Activated CD4-positive, alpha-beta T cell treated with anti-CD3 and anti-CD28 coated beads for 4 hours (primary cell): ENCODE measurements at places on chromosomes 1 and 21.

- DNase-seq: no peak
These were observed 7.5 kb downstream of the XKR8 start for GRCh38 chr1:27967106-27967883.

GRCh38 chr1:192266645-192267044 is 50.1 kb upstream of the RGS21 start:
- no peak for DNase-seq

- no peak for DNase-seq
These were observed 46.7 kb downstream of the LPGAT1 start for GRCh38 chr1:211783897-211784296.

DNA sequence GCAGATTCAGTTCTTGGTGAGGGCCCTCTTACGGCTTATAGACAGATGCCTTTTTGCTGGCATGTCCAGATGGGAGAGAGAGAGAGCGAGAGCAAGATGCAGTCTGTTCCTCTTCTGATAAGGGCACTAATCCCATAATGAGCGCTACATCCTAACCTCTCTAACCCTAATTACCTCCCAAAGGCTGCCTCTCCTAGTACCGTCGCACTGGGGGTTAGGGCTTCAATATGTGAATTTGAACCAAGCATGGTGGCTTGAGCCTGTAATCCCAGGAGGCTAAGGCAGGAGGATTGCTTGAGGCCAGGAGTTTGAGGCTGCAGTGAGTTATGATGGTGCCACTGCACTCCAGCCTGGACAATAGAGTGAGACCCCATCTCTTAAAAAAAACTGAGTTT is 10.5 kb upstream of the SDE2 start:
- no peak for DNase-seq

DNA sequence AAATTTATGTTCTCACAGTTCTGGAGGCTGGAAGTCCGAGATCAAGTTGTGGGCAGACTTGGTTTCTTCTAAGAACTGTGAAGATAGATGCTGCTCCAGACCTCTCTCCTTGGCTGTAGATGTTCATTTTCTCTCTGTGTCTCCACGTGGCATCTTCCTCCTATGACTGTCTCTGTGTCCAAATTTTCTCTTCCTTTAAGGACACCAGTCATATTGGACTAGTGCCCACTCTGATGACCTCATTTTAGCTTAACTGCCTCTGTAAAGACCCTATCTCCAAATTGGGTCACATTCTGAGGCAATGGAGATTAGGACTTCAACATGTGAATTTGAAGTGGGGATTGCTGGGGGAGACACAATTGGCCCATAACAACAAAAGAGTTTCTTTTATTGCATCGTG is 125.3 kb upstream of the ETS2 start:
- DNase-seq: no peak

DNA sequence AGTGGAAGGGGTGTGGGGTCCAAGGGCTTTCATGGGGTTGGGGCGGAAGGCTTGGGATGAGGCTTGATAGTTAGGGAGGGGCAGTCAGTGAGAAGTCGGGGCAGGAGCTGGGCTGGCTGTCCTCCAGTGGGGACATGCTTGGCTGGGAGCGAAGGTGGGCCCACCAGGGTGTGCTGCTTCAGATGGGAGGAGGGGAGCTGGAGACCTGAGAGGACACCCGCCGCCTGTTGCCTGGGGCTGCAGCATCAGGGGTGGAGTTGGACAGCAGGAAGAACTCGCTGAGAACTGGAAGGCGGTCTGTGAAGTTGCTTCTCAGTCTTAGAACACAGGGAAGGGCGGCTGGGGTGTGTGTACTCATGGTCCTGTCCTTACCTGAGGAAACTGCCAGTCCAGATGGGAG is 1.6 kb downstream of the THEM5 start:
- DNase-seq: no peak

GRCh38 chr1:164846731-164847691 is 288.0 kb downstream of the PBX1 start:
- DNase-seq: no peak

DNA sequence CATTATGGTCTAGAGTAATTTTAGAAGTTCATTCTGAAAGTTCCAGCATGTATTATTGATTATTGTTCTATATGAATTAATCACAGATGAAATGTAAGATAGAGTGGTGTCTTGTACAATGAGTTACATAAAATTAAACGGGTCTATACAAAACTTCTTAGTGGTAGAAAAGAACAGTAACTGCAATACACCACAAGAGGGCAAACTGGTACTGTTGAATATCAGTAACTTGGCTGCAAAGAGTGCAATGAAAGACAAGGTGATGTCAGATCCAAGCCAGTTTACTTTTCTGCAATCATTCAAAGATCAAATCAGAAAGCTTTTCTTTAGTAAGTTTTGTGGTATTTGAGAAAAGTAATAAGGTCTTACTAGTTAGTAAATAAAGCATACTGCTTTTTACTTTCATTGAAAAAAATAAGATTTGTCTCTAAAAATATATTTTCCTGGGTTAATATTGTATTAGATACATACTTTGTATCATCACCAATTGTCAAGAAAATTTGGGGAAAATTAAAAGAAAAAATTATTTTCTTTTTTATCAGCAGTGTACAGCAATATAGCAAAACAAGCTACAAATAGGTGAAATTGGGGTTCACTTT is 66.4 kb upstream of the BTG3 start:
- no peak for DNase-seq

DNA sequence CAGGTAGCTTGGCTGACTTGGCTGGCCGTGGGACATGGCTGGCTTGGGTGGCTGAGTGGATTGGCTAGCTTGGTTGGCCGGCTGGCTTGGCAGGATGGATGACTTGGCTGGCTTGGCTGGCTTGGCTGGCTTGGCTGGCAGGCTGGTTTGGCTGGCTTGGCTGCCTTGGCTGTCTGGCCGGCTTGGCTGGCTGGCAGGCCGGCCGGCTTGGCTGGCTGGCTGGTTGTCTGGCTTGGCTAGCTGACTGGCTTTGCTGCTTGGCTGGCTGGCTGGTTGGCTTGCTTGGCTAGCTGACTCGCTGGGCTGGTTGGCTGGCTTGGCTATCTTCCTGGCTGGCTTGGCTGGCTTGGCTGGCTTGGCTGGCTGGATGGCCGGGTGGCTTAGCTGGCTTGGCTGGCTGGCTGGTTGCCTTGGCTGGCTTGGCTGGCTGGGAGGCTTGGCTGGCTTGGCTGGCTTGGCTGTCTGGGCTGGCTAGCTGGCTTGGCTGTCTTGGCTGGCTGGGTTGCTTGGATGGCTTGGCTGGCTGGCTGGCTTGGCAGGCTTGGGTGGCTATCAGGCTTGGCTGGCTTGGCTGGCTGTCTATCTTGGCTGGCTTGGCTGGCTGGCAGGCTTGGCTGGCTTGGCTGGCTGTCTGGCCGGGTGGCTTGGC is 129.7 kb upstream of the FAM72C start:
- DNase-seq: peak; percentile 14

DNA sequence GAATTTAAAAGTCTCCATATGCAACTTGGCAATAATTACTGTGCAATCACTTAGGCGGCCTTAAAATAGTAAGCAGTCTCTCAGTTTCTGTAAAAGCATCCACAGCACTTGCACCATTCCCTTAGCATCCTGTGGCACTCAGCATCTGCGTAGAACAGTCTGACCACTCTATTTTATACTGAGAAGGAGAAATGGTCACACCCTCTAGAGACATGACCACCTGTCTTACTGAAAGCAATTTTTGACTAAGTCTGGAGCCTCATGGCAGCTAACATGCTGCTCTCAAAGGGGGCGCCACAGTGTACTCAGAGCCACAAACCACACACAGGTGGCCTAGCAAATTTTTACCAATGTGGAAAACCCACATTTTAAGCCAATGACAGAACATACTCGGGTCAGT is 62.0 kb downstream of the KCNK1 start:
- no peak for DNase-seq

DNA sequence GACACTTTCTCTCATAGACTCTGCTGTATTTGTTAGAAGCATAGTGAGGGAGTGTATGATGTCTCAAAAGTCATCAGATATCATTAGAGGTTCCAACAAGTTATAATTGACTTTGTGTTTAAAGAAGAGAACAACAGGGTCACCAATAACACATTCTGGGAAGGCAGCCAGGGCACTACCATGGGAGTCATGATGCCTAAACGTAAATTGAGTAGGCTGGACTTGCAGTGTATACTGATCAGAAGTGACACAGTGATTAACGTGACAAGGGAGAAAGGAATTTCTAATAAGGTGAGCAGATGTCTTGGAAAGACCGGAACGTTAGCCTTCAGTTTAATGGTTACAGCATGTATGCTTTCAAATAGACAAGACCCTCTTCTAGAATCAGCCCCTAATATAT is 973.2 kb downstream of the NCAM2 start:
- DNase-seq: no peak

GRCh38 chr1:64183395-64184002 is 19.9 kb upstream of the UBE2U start:
- no peak for DNase-seq

GRCh38 chr1:24340770-24341169 is 21.6 kb downstream of the GRHL3 start:
- DNase-seq: no peak

GRCh38 chr1:119435052-119435451 is 20.1 kb downstream of the HSD3B2 start:
- no peak for DNase-seq

DNA sequence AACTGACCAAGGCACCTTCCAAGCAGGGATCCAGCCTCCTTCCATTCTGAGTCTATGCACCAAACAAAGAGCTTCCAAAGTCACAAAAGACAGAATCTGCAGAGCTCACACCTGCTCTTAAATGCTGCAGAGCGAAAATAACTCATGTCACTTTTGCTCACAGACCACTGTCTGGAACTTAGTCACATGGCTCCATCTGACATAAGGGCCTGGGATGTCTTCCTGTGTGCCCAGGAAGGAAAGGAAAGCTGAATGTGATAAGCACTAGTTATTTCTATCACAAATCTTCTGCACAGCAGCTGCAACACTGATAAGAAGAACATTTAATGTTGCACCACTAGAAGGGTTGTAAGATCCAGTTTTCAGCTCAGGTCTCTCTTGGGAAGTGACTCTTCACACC is 39.5 kb upstream of the SGIP1 start:
- no peak for DNase-seq

DNA sequence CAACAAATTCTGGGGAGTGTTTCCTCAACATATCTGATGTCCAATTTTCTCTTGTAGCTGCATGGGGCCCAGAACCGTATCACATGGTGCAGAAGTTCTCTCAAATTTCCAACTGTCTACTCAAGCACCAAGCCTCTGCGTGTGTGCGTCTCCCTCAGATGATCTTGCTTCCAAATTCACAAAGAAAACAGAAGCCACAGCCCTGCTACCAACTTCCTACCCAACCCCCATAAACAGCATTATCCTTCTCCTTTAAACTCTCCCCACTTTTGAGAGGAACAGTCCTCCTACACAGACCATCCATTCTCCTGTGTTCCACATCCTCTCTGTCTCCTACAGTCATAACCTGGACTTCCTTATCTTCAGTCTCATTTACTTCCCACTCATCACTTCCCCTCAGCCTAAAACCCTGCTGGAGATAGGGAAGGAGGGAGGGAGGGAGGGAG is 354.1 kb downstream of the SMYD3 start:
- no peak for DNase-seq

- no peak for DNase-seq
These were observed 264.1 kb downstream of the FOXD2 start for GRCh38 chr1:47701741-47702515.

DNA sequence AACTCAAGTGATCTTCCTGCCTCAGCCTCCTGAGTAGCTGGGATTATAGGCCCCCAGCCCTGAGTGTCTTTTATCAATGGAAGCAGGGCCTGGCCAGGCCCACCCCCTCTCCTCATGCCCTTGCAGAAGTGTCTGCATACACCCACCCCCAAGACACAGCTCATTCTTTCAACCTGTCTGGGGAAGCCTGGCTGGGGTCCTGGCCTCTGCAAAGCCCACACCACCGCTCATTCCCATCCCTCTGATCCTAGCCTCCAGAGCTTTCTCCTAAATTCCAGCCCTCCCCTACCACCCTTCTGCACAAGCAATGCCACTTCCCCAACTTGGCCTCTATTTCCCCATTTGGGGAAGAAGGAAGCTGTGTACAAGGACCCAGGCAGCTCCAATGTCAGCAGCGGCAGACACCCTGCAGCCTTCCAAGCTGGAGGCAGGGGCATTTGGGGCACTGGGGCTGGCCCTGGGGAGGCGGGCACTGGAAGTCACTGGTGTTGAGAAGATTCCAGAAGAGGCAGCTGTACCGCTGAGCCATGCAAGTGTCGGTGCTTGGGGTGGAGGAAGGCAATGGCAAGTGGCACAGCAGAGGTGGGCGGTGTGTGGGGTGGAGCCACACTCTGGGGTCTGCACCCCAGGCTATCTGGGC is 33.7 kb upstream of the ARF1 start:
- no peak for DNase-seq

GRCh38 chr1:99176753-99177152 is 87.5 kb upstream of the PLPPR4 start:
- DNase-seq: no peak

DNA sequence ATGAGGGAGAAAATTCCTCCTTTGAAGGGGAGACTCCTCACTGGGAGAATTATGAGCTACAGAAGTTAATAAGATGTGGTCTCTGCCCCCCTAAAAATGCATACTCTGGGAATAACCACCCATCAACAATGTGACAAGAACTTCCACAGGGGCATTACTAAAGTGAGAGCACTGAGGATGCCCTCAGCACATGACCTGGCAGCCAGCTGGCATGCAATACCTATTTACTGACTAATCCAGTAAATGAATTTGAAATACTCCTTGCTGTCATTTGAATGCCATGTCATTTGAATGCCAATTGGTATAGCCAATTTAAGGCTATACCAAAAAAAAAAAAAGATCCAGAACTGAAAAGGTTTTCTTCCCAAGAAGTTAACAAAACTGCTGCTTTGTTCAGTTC is 30.8 kb downstream of the PLPP3 start:
- no peak for DNase-seq

DNA sequence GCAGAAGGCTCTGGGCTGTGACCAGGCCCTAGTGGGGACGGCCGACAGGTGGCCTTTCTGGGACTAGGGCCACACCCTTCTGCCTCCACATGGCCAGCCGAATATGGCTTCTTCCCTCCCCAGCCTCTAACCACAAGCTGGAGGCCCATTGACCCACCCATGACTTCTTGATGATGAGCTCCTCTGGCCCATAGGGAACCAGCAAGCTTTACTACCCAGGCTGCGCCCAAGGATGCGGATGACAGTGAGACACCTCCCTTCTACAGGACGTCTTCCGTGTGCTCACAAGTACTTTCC is 41.0 kb downstream of the LDLRAD2 start:
- no peak for DNase-seq

DNA sequence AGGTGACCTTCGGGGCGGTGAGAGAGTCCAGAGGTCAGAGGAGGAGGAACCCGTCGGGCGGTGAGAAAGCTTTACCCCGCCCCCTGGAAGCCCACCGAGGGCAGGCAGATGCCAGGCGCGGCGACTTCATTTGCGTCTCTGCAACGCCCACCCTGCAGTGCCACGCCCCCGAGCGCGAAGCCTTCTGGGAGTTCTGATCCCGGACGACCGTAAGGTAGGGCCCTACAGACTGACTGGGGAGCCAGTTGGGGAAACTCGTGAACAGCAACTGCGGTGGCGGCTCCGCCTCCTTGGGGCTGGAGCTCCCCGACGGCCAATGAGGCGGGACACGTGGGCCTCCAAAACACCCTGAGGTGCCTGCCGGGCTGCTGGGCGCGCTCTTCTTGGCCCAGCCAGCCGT is 46.0 kb upstream of the EDARADD start:
- no peak for DNase-seq

GRCh38 chr1:98157524-98158313 is 236.9 kb upstream of the DPYD start:
- no peak for DNase-seq
